ENCODE measurements at places on chromosomes 16 and 17.

DNA sequence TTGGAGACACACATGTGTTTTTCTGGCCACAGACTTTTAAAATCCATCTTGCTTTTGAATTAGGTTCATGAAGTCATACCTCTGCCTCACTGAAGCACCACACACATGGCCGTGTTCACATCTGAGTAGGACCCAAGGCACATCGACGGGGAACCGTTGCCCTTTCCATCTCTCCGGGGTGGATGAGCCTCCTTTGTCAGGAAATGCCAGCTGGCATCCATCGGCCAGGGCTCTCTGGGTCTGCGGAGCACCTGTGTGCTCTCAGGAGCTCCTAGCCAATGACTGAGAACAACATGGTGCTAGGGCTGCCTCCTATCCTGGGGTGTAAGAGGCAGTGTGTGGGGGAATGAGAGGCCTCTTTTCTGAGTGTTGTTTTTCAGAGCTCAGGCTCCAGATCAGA lies 24.5 kb upstream of the NKD1 start:
- peaks cover 9% of the 10 kb centered on the region for H3K27me3 ChIP-seq
- no peak for DNase-seq
- no peaks in the 10 kb centered on the region for H3K36me3 ChIP-seq
- no peak overlapping the region for H3K4me3 ChIP-seq

DNA sequence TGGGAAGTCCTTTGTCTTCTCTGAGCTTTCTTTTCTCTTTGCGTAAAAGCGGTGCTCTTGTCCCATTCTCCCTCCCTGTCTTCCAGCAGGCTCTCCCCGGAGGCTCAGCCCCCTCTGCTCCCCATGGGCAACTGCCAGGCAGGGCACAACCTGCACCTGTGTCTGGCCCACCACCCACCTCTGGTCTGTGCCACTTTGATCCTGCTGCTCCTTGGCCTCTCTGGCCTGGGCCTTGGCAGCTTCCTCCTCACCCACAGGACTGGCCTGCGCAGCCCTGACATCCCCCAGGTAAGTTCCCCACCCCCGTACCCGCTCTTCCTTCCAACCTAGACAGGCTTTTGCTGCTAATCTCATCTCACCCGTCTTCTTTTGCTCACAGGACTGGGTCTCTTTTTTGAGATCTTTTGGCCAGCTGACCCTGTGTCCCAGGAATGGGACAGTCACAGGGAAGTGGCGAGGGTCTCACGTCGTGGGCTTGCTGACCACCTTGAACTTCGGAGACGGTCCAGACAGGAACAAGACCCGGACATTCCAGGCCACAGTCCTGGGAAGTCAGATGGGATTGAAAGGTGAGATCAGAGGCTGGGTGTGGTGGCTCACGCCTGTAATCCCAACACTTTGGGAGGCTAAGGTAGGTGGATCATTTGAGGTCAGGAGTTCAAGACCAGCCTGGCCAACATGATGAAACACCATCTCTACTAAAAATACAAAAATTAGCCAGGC lies 1.3 kb downstream of the TMEM219 start:
- H3K27ac ChIP-seq, result peak overlapping the region; percentile 82
- H3K4me1 ChIP-seq, result peaks cover 10% of the 10 kb centered on the region
- H3K4me3 ChIP-seq, result peak overlapping the region; percentile 83
- H3K36me3 ChIP-seq, result peaks cover 10% of the 10 kb centered on the region
- no peak for DNase-seq

- no peak for DNase-seq
- peaks cover 6% of the 10 kb centered on the region for H3K27me3 ChIP-seq
- H3K4me3 ChIP-seq, result no peak overlapping the region
- H3K36me3 ChIP-seq, result no peaks in the 10 kb centered on the region
Measured at GRCh38 chr16:1043881-1044451, 28.6 kb upstream of the SSTR5 start.

DNA sequence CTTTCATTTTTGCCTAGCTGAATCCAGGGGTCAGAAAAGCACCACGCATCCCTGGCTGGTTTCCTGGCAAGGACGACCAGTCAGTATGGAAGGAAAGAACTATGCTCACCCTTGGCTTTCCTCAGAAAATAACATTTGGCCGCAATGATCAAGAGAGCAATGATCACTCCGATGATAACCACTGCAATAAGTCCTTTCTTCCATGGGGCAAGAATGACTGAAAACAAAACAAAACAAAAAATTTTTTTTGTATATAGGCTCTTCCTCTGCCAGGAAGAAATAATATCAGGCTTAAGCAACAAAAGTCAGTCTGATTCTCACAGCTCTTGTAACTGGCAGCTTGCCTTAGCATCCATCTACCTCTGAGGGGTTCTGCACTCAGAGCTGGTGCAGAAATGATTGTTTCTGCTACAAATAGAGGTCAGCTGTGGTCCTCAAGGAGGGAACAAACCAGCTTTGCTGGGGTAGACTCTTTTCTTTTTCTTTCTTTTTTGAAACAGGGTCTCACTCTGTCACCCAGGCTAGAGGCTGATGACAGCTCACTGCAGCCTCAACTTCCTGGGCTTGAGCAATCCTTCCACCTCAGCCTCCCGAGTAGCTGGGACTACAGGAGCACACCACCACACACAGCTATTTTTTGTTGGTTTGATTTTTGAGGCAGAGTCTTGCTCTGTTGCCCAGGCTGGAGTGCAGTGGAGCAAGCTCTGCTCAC lies 35.7 kb downstream of the PECAM1 start:
- H3K4me3 ChIP-seq, result no peak overlapping the region
- DNase-seq, result no peak
- no peaks in the 10 kb centered on the region for H3K4me1 ChIP-seq
- H3K36me3 ChIP-seq, result no peaks in the 10 kb centered on the region

- H3K36me3 ChIP-seq, result no peaks in the 10 kb centered on the region
- no peaks in the 10 kb centered on the region for H3K4me1 ChIP-seq
- DNase-seq, result no peak
- H3K27ac ChIP-seq, result no peak overlapping the region
- no peak overlapping the region for H3K4me3 ChIP-seq
Measured at GRCh38 chr17:34308371-34308770, 10.9 kb upstream of the CCL8 start.

GRCh38 chr16:11363927-11364258 lies 18.6 kb downstream of the RMI2 start:
- H3K4me3 ChIP-seq, result no peak overlapping the region
- DNase-seq, result no peak
- H3K36me3 ChIP-seq, result no peaks in the 10 kb centered on the region
- peak overlapping the region; percentile 93 for H3K27ac ChIP-seq
- H3K4me1 ChIP-seq, result peaks cover 35% of the 10 kb centered on the region

DNA sequence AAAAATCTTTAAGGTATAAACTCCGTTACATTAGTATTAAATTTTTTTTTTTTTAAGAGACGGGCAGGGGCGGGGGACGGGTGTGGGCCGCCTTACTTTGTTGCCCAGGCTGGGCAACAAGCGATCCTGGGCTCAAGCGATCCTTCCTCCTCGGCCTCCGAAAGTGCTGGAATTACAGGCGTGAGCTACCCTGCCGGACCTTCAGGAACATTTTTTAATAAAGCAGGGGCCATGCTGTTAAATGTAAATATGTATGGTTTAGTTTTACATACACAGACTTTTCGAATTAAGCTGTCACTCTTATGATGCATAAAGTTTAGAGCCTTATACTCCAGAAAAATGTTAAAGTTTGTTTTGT lies 2.4 kb downstream of the PPM1D start:
- peaks cover 2% of the 10 kb centered on the region for H3K27me3 ChIP-seq
- DNase-seq, result no peak
- no peak overlapping the region for H3K27ac ChIP-seq
- peak overlapping the region; percentile 98 for H3K4me3 ChIP-seq
- peaks cover 1% of the 10 kb centered on the region for H3K36me3 ChIP-seq
- H3K4me1 ChIP-seq, result peaks cover 26% of the 10 kb centered on the region

Measured in progenitor cell of endocrine pancreas (in vitro differentiated cells).